ENCODE measurements at places on chromosomes 4 and X. TPM values are rescaled to one million over a fixed set of nuclear protein-coding genes. Genes with fewer than 3 reads are reported as not detected.

MAGEE1 gene
- total RNA-seq, result 3.3 TPM

MOB1B gene
- 23.4 TPM for total RNA-seq

DMRTC1 gene
- total RNA-seq, result 0.71 TPM

LNX1 gene
- total RNA-seq, result not detected

DNA sequence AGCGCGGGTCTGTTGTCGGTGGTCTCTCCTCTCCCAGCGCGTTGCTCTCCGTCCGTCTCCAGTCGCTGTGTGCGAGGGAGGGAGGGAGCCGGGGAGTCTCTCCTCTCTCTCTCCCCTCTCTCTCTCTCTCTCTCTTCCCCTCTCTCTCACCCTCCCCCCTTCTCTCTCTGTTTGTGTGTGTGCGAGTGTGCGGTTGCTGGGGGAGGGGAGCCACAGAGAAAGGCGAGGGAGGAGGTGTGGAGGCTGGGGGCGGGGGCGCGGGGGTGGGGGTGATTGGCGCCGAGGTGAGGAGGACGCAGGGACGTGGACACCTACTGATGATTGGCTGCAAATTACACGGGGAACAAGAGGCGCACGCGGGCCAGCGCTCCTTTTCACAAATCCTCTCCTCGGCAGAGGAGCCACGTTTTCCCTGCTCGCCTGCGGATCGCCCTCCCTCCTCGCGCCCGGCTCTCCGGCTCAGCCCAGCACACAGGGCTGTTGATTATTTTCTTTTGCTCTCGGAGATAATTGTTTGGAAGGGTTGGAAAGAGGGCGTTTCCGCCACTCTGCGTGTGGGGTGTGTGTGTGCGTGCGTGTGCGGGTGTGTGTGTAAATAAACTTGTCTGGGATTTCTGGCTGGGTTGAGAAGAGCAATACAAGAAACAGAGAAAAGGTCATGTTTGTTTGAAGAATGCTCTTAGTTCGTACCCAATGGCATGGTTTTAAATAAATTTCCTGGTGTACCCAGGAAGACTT is at the start of gene CXXC4:
CXXC4 (minus strand) TSS at position 73 of the 738 bp plus-strand sequence. CDS start 3,092 bp downstream, outside the sequence.
- H3K36me3 ChIP-seq, result no peaks in the 10 kb centered on the region
- peaks cover 31% of the 10 kb centered on the region for H3K4me1 ChIP-seq
- peaks cover 48% of the 10 kb centered on the region for H3K27me3 ChIP-seq
- no peak within 1 kb of the TSS for H3K27ac ChIP-seq
- DNase-seq, result no peak
- peak within 1 kb of the TSS; percentile 36 for H3K4me3 ChIP-seq

- H3K4me3 ChIP-seq, result no peak overlapping the region
- H3K27ac ChIP-seq, result no peak overlapping the region
- H3K4me1 ChIP-seq, result no peaks in the 10 kb centered on the region
- no peak for DNase-seq
- no peaks in the 10 kb centered on the region for H3K27me3 ChIP-seq
Observed at GRCh38 chr4:136505020-136505419, 1027.3 kb downstream of the PCDH18 start.

GRCh38 chr4:41678951-41679350 is 69.6 kb downstream of the PHOX2B start:
- H3K4me3 ChIP-seq, result no peak overlapping the region
- H3K4me1 ChIP-seq, result no peaks in the 10 kb centered on the region
- no peak overlapping the region for H3K27ac ChIP-seq
- H3K27me3 ChIP-seq, result peaks cover 3% of the 10 kb centered on the region
- DNase-seq, result no peak
- H3K36me3 ChIP-seq, result no peaks in the 10 kb centered on the region

DNA sequence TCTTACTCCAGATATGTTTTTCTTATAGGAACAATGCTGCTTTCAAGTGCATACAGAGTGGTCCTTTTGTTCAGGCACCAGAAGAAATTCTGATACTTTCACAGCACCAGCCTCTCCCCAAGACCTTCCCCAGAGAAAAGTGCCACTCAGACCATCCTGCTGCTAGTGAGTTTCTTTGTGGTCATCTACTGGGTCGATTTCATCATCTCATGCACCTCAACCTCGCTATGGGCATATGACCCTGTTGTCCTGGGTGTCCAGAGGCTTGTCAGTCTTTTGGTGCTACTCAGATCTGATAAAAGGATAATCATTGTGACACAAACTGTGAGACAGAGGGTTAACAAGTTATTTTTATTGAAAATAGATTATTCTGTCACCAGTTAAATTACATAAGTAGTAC is 39.5 kb downstream of the WDR13 start:
- peaks cover under 1% of the 10 kb centered on the region for H3K4me1 ChIP-seq
- no peaks in the 10 kb centered on the region for H3K36me3 ChIP-seq
- H3K4me3 ChIP-seq, result no peak overlapping the region
- H3K27ac ChIP-seq, result no peak overlapping the region
- no peaks in the 10 kb centered on the region for H3K27me3 ChIP-seq

GRCh38 chrX:132834741-132835140 is 123.7 kb downstream of the HS6ST2 start:
- no peaks in the 10 kb centered on the region for H3K36me3 ChIP-seq
- H3K27ac ChIP-seq, result no peak overlapping the region
- no peaks in the 10 kb centered on the region for H3K27me3 ChIP-seq
- DNase-seq, result no peak

DNA sequence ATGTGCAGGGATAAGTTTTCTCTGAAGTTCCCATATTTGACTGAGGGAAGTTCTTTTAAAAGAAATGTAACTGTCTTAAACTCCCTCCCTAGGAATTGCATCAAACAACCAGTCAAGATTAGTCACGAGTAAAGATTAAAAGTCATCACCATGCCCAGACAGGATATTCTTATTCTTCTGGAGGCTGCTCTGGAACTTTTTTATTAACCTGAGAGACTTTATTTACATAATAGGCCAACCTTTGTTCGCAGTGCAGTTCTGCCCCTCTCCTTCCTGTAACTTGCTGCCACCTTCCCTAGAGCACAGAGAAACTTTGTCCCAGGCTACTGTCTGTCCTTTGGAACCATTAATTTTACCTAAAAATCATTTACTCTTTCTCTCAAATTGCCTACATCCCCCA is 9.8 kb upstream of the HERC3 start:
- H3K4me1 ChIP-seq, result no peaks in the 10 kb centered on the region
- no peaks in the 10 kb centered on the region for H3K36me3 ChIP-seq
- H3K4me3 ChIP-seq, result no peak overlapping the region
- H3K27ac ChIP-seq, result no peak overlapping the region

- peaks cover 32% of the 10 kb centered on the region for H3K4me1 ChIP-seq
- DNase-seq, result no peak
- no peaks in the 10 kb centered on the region for H3K27me3 ChIP-seq
- peak overlapping the region; percentile 79 for H3K4me3 ChIP-seq
Observed at GRCh38 chr4:36256398-36256891, 12.1 kb upstream of the ARAP2 start.

DNA sequence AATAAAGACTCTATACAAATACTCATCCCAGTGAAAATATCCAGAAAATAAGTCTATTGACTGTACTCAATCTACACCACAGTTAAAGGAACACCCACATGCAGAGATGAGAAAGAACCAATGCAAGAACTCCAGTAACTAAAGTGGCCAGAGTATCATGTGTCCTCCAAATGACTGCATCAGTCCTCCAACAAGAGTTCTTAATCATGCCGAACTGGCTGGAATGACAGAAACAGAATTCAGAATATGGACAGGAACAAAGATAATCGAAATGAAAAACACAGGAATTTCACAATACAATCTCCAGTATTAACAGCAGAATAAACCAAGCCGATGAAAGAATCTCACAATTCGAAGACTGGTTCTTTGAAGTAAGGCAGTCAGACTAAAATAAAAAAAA is 210.3 kb downstream of the TBCK start:
- H3K27me3 ChIP-seq, result no peaks in the 10 kb centered on the region
- peaks cover 81% of the 10 kb centered on the region for H3K36me3 ChIP-seq
- no peaks in the 10 kb centered on the region for H3K4me1 ChIP-seq
- DNase-seq, result no peak

- H3K36me3 ChIP-seq, result no peaks in the 10 kb centered on the region
- no peak overlapping the region for H3K4me3 ChIP-seq
- no peaks in the 10 kb centered on the region for H3K4me1 ChIP-seq
- H3K27me3 ChIP-seq, result peaks cover 2% of the 10 kb centered on the region
- no peak overlapping the region for H3K27ac ChIP-seq
Observed at GRCh38 chrX:150253959-150254620, 109.0 kb upstream of the MAMLD1 start.

GRCh38 chrX:17559728-17560379 is 177.4 kb upstream of the SCML1 start:
- H3K4me1 ChIP-seq, result no peaks in the 10 kb centered on the region
- no peak for DNase-seq
- H3K4me3 ChIP-seq, result no peak overlapping the region
- H3K27me3 ChIP-seq, result no peaks in the 10 kb centered on the region

- no peaks in the 10 kb centered on the region for H3K27me3 ChIP-seq
- no peak for DNase-seq
- H3K4me1 ChIP-seq, result peaks cover 3% of the 10 kb centered on the region
- no peak overlapping the region for H3K27ac ChIP-seq
- H3K36me3 ChIP-seq, result peaks cover 23% of the 10 kb centered on the region
- H3K4me3 ChIP-seq, result no peak overlapping the region
Observed at GRCh38 chrX:15686818-15687685, 22.4 kb upstream of the CLTRN start.
